Stimulated activated CD8-positive, alpha-beta memory T cell treated with anti-CD3 and anti-CD28 coated beads, Interleukin-4, amount 100 ng/mL, for 1 hour (primary cell): ENCODE measurements at places on chromosomes 12 and 14.

DNA sequence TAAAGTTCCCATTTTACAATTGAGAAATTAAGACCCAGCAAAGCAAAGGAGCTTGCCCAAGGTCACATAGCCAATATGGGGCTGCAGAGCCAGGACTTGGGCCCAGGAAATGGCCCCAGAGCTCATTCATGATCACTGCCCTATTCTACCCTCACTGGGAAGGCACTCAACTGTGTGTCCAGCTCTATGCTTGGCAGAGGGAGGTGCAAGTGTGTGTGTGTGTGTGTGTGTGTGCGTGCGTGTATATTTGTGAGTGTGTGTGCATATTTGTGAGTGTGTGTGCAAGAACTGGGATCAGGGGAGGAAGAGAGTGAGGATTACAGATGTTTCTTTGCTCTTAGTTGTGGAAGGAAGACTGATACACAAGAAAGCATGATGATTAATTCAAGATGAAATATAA, 151.2 kb upstream of the CRY1 start:
- DNase-seq = no peak

- DNase-seq = no peak
Observed at GRCh38 chr14:55547650-55548315, 32.2 kb upstream of the KTN1 start.

DNA sequence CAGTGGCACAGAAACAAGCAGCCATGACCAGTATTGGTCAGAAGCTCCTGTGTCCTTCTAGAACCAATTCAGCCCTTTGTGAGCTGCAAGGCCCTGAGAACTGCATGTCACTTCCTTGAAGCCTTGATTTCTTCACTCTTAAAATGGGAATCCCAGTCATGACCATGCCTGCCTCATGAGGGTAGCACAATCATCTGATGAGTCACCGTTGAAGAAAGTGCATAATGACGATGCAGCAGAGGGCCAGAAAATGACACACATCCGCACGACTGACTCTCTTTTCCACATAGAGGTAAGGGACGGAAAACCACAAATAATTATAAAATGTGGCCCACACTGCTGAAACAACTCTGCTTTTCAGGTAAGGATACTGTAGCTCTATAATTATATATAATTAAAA, 777.4 kb downstream of the BCL11B start:
- no peak for DNase-seq

DNA sequence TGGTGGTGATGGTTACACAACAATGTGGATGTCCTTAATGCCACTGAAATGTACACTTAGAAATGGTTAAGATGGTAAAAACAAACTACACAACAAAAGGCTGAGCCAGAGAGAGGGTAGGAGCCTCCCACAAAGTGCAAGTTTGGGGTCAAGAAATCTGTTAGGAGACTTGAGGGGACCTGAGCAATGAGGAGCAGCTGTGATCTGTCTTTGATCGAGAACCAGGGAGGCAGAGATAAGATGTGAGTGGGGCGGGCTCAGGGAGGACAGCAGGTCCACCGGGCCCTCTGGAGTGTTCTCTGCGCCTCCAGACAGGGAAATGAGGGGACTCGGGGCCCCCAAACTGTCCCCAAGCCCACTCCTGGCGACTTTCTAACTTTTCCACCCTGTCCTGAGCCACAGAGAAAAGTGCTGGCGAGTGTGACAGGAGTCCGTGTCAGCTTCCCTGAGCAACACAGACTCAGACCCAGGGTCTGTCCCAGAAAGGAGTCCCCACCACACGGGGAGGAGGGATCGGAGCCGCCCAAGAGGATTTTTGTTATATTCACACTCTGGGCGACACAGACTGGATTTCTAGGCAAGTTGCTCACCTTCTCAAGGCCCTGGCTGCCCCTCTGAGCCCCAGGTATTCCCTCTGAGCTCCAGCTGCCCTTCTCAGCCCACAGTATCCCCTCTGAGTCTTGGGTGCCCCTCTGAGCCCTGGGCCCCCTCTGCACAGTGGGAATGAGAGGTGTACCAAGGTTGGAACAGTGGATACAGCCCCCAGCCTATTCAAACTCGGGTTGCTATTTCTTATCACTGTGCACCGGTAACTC, 11.5 kb upstream of the SCARB1 start:
- no peak for DNase-seq

DNA sequence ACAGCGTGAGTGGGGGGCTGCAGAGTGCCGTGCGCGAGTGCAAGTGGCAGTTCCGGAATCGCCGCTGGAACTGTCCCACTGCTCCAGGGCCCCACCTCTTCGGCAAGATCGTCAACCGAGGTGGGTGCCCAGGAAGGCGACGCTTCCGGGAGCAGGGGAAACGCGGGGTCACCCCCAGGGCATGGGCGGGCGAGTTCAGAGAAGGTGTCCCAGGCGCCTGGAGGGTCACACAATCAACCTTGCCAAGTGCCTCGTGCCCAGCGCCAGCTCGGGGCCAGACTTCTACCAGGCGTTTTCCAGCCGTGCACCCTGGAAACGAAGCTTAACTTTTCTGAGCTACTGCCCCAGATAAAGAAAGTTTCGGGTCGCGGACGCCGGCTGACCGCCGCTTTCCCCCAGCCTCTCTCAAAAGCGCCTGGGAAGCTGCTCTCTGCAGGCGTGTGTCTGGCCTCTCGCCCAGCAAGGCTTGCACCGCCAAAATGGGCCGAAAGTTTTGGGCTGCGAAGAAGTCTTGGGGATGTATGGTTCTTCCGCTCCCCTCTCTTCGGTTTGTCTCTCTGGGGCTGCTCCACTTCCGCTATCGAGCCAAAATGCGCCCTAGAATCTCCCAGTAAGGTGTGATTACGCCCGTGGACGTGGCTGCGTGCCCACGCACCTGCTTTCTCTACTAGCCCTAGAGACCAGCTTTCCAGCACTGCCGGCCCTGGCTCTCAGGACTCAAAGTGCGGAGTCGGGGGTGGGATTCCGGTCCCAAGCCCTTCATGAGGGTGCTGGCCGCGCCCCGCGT, 1.7 kb downstream of the WNT1 start:
- no peak for DNase-seq

GRCh38 chr14:24565766-24566165, 10.3 kb downstream of the CTSG start:
- DNase-seq = no peak
